ENCODE measurements at places on chromosomes 5 and 9.
A peak's percentile ranks its signal among the peaks of the same experiment; 100 is the strongest.

- DNase-seq = no peak
These were observed 493.3 kb upstream of the ADAMTS16 start for GRCh38 chr5:4646715-4647375.

DNA sequence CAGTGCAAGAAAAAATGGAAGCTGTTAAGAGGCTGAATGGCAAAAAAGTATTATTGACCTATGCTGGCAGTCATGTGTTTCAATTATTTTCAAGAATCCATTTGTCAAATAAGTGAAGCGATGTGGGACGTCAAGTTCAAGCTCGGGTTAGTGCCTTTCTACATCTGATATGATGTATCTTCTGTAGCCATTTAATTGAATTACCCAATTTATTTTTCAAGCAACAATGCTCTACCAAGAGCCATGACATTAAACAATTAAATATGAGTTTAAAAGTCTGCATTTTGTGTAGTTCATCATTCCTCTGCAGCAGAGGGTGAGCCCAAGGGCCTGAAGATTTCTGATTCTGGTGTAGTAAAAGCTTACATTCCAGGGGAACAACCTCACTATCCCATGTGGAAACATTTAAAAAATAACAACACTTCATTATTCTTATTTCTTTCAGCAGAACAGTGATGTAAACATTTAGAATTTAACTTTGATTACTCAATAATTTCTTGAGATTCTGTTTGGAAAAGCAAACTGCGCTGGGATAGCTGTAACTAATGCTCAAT, 619.7 kb upstream of the ARRDC3 start:
- DNase-seq = no peak

DNA sequence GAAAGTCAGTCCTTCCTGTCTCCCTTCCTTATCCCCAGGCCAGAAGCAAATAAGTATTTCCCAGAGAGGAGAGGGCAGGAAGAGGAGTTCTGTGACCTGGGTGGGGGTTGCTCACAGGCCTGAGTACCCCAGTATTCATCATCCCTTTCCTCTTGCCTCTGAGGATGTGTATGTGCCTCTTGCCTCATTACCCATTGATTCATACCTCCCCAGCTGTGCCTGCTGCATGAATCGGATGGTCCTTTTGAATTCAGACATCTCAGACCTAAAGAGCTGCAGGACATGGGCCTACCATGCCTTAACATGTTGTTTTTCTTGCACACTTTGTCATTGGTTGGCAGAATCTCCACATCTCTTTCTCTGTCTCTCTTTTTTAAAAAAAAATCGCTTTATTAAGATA, 112.8 kb upstream of the SHB start:
- DNase-seq = no peak

- DNase-seq = no peak
These were observed 83.5 kb downstream of the ARHGAP26 start for GRCh38 chr5:142853682-142854081.

GRCh38 chr9:5493679-5494511, 16.4 kb upstream of the PDCD1LG2 start:
- DNase-seq = peak; percentile 14

DNA sequence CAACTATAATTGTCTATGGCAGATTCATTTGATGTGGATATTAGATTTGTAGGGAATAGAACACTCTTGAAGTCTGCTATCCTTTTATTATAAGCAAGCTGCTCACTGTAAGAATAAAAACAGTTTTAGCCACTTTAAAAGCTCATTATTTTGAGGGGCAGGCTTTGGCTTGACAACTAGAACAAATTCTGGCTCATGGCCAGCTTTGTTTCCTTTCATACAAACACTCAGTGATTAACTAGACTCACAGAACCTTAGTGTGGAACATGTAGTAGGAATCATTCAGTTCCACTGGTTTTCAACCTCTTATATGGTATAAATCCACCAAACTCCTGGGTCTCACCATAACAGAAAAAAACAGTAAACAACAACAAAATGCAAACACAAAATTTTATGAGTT, 27.4 kb upstream of the CEP120 start:
- DNase-seq = no peak

- no peak for DNase-seq
These were observed 1028.5 kb downstream of the NR2F1-AS1 start for GRCh38 chr5:92552206-92553160.

DNA sequence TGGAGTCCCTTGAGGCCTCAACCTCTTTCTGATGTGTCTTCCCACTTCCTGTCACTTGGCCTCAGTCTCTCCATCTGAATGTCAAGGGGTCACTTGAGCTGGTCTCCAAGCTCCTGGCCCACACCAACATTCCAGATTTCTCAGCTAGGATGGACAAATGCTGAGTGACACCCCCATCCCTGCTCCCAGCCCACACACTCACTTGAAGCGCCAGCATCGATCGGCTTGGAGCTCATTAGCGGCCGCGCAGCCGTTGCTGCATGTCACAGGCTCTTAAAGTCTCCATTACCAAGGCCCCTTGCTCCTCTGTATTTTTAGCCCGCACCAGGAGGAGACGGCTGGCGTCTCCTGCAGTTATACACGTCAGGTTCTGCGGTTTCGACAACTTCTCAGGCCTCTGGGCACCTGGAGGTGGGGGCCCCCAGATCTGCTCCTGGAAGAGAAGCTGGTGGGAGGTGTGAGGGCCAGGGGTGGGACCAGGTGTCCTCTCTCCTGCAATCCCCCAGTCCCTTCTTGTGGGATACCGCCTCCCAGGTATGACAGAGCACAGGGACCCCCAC, 33.4 kb upstream of the ARAP3 start:
- no peak for DNase-seq

DNA sequence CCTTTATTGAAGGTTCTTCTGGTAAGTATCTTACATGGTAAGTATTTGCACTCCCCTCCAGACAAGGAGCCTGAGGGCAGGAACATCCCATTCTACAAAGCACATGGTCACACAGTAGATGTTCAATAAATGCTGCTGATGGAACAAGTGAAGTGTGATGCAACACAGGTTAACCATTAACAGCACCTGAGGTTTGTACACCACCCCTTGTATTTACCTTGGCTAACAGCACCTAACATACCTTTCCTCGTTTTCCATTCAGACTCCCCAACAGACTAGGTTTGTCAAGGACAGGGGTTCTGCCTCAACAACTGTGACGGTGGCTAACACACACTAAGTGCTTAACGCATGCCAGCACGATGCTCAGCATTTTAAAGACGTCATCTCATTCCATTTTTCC, 213.6 kb downstream of the MAPKAP1 start:
- no peak for DNase-seq

GRCh38 chr5:121982893-121983285, 21.1 kb downstream of the SRFBP1 start:
- DNase-seq = no peak

DNA sequence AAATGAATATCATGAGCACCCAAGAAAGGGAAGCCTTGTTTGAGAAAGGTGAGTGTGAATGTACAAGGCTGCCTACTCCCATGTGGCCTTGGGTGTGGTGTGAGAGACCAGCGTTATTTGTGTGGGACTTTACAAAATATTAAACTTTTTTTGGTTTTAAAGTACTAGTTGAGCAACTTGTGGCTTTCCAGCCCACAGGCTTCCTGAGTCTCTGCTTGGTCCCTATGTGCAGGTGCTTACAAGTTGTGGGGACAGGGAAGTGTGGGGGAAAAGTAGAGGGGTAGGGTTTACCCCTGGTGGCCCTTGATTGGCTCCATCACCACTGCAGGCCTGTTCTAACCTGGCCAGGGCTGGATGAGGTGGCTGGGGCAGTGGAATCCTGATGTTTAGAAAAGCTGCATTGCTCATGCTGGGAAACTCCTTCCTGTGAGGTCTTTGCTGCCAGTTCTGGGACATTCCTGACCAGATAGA, 19.7 kb downstream of the PTTG1 start:
- no peak for DNase-seq

GRCh38 chr5:122757285-122757684, 17.6 kb upstream of the SNX2 start:
- no peak for DNase-seq

DNA sequence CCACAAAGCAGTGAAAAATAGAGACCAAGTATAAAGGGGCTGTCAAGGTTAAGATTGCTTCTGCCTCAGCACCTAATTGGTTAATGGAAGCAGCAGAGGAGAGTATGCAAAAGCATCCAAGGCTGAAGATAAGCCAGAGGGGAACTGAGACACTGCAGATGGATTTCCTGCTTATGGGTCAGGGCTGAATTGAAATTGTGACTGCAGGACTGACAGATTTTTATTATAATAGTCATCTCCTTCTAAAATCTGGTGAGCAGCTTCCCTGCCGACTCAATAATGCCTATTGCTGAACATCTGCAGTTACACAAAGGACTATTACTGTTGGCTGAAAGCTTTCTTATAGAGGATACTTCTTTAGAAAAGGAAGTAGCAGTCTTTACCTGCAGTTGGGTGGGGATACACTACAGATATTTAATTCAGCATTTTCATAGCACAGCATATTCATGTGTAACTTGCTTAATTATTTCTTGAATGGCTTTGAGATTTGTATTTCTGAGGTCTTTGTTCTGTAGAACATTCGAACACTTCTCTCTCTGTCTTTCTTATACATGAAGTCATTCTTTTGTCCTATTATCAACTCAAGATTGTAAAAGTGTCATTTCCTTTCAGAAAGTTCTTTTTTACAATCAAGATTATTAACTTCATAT, 363.0 kb upstream of the RIOK2 start:
- no peak for DNase-seq

DNA sequence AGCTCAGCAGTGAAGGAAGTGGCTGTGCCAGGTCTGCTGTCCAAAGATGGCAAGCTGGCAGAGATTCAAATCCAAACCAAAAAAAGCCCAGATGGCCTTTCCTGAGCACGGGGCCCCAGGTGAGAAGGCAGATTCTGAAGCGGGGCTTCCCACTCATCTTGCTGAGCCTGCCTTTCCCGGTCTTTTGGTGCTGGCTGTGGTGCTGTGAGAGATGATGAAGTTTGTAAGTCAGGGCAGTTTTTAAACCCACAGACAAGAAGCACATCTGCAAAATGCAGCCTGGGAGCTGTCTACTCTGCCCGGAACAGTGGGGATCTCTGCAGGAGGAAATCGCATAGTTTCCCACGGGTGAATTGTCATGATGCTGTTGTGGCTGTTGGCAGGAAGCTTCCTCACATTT, 85.0 kb upstream of the IRX4 start:
- no peak for DNase-seq

DNA sequence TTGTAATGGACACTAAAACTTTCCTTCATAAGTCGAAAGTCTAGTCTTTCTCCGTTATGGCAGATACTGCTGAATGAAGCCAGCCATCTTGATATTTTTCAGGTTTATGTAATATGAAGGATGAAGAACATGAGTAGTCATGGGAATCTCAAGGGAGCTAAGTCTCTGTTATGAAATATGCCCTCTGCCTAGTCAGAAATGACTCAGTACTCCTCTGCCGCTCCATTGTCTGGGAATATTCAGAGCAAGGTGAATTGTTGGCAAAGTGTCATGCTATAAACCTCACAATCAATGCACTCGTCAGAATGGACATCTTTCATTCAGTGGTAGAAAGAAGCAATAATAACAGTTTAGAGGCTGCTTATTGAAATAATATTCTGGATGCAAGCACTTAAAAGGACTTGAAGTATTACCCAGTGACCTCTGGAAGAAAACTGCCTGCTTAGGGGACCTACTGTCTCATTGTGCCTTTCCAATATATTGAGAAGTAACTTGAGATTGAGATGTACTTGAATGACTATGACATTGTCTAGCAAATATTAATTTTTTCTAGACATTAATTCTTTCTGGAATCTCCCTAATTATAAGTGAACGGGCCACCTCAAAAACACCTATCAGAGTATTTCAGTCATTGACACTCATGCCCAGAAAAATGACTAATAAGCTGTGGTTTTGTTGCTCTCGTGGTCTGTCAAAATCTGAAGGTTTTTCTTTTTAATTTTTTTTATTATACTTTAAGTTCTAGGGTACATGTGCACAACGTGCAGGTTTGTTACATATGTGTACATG, 1011.5 kb upstream of the ACO1 start:
- DNase-seq = no peak

DNA sequence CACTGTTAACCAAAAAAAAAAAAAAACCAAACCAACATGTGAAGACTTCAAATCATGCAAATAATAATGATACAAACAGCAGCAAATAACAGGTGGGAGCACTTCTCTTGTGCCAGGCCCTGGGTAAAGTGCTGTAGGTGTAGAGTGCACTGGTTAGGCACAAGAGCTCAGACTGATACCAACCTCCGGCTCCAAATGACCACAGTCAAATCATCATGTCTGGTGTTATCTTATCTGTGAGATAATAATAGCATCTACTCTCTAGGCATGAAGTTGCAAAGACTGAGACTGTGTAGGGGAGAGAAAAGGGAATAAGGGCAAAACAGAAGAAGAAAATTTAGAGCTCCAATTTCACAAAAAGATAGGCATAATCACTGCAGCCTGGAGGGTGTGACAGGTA, 159.5 kb downstream of the ARL15 start:
- DNase-seq = no peak

- no peak for DNase-seq
These were observed 84.0 kb downstream of the CMYA5 start for GRCh38 chr5:79773612-79774011.

DNA sequence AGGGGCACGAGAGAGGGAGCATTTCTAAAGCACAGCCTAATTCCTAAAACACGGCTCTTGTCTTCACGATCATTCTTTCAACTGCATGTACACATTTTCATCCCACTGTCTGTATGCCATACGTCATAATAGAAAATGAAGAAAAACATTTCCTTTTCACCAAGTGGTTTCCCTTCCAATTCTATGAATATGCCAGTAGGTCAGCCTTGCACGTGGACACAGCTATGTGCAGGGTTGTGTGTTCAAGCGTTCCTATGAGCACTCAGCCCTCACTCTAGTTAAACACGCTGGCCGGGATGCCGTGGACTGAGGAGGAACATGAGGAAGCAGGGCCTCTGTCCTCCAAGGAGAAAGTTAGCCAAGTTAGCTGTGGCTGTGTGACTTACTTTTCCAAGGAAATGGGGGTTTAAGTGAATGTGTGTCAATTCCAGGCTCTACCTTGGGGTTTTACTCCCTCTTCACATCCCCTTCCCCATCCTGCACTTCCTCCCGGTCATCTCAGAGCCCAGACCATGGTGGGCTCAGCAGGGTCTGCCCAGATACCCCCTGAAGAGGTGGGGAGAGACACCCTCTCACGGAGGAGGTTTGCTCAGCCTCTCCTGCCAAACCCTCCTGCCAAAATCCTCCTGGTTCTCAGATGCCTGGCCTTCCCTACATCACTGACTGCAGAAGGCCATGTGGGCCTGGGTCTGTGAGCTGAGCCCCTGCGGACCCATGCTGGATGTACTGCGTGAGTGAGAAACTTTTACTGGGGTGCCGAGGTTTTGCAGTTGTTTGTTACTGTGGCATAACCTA, 230.6 kb downstream of the FSTL4 start:
- no peak for DNase-seq

- DNase-seq = no peak
These were observed 59.9 kb downstream of the SUB1 start for GRCh38 chr5:32645246-32645645.

DNA sequence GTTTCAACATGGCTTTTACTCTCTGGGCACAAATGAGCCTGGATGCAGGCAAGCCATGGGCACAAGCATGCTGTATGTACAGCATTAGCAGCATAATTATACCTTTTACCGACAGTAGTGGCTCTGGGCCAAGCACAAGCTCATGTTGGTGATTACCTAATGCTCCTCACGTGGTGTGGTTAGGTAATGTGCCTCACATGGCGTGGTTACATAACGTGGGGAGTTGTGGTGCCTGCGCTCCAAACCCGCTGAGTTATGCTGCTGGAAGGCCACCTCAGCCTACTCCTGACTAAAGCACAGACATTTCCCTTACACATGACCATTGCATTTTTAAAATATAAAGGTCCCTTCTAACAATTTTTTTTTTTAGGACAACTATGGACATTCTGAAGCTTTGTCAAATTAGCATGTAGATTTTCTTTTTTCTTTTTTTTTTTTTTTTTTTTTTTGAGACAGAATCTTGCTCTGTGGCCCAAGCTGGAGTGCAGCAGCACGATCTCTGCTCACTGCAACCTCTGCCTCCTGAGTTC, 794.0 kb downstream of the EFNA5 start:
- DNase-seq = no peak
